Natural killer cell (primary cell): ENCODE measurements at places on chromosomes 16 and 17. TPM values are rescaled to one million over a fixed set of nuclear protein-coding genes. Genes with fewer than 3 reads are reported as not detected.

- H3K27ac ChIP-seq: no peak overlapping the region
- no peak for DNase-seq
- H3K4me3 ChIP-seq: no peak overlapping the region
- no peaks in the 10 kb centered on the region for H3K4me1 ChIP-seq
- H3K27me3 ChIP-seq: no peaks in the 10 kb centered on the region
- no peaks in the 10 kb centered on the region for H3K36me3 ChIP-seq
Measured at GRCh38 chr16:10070591-10070990, 111.6 kb downstream of the GRIN2A start.

TXNL4B gene
- 13.8 TPM for total RNA-seq

WFIKKN2 gene
- total RNA-seq: not detected

GRCh38 chr17:68343976-68344375 is 52.7 kb downstream of the ARSG start:
- no peaks in the 10 kb centered on the region for H3K36me3 ChIP-seq
- H3K27me3 ChIP-seq: no peaks in the 10 kb centered on the region
- H3K4me1 ChIP-seq: peaks cover 61% of the 10 kb centered on the region
- no peak overlapping the region for H3K4me3 ChIP-seq
- H3K27ac ChIP-seq: peak overlapping the region; percentile 81
- DNase-seq: peak; percentile 50

KRTAP9-8 gene
- not detected for total RNA-seq
